ENCODE measurements at places on chromosomes 12 and 14.

DNA sequence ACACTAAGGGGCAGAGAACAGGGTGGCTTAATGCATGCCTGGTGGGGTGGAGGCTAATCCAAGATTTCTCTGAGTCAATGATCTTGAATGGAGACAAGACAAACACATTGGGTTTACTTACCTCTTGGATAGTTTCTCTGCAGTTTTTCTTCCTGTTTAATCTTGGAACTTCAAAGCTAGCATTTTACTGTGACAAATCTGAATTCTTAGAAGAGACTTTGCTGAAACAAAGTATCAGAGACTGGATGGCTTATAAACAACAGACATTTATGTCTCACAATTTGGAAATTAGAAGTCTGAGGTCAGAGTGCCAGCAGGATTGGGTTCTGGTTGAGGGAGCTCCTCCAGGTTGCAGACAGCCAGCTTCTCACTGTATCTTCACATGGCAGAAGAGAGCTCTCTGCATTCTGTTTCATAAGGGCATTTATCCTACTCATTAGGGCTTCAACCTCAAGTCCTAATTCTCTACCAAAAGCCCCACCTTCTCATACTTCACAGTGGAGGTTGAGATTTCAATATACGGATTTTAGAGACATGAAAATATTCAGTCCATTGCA, 921.8 kb downstream of the VRK1 start:
- no peak for DNase-seq

DNA sequence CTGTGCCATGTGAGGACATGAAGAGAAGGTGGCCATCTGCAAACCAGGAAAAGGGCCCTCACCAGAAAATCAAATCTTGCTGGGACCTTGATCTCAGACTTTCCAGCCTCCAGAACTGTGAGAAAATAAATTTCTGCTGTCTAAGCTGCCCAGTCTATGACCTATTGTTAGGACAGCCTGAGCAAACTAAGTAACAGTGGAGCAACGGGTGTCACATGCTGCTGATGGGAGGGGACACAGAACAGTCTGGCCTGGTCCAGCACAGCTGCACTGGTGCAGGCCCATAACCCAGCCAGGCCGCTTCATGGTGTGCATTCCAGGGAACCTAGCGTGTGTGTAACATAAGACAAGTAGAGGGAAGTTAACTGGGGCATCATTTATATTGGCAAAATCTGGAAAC, 42.1 kb downstream of the GRIP1 start:
- no peak for DNase-seq

DNA sequence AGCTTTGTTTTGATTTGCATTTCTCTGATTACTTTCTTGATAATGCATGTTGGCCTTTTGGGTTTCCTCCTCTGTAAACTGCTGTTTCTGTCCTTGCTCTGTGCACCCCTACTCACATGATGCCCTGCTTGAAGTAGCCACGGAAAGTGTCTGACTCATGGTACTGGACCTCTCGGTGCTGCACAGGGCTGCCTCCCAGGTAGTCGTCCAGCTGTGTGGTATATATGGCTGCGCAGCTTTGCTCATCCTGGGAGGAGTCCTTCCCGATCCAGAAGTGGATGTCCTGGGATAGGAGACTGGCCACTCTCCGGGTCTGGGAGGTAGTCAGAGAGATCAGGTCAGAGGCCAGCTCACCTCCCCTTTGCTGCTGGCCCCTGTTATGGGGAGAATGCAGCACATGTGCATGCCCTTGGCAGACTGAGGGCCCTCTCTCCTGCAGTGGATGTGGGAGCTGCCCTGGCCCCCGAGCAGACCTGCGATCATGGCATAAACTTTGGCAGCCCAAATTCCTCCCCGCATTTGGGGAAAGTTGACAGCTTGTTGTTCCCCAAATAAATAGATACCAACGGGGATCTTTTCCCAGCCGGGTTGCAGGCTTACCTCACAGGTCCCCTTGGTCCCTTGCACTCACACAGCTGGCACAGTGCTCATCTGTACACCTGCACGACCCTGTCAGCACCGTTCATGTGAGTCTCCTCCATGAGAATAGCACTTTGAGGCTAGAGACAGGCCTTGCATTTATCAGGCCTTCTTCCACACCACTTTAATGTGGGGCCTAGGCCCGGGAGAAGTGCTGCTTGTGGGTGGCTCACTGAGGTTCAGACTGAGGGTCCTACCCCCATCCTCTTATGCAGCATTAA, 5.2 kb downstream of the AVIL start:
- DNase-seq = no peak

- DNase-seq = no peak
Measured at GRCh38 chr12:58801986-58802385, 118.3 kb downstream of the LRIG3 start.

DNA sequence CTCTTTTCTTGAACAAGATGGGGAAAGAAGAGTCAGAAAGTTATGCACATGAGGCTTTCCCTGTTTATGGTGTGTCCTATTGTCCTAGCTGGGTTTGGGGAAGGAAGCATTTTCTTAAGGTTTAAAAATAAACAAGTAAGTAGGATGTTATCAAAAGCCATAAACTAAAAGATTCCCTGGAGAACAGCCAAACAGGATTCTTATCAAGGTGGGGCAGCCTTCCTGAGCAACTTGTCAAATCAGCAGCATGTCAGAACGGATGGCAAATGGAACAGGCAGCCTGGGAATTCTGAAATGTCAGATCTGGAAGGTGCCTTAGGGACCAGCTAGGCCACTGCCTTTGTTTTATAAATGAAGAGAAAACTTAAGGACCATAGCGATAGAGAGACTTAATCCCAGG, 152.2 kb upstream of the RGS6 start:
- no peak for DNase-seq

DNA sequence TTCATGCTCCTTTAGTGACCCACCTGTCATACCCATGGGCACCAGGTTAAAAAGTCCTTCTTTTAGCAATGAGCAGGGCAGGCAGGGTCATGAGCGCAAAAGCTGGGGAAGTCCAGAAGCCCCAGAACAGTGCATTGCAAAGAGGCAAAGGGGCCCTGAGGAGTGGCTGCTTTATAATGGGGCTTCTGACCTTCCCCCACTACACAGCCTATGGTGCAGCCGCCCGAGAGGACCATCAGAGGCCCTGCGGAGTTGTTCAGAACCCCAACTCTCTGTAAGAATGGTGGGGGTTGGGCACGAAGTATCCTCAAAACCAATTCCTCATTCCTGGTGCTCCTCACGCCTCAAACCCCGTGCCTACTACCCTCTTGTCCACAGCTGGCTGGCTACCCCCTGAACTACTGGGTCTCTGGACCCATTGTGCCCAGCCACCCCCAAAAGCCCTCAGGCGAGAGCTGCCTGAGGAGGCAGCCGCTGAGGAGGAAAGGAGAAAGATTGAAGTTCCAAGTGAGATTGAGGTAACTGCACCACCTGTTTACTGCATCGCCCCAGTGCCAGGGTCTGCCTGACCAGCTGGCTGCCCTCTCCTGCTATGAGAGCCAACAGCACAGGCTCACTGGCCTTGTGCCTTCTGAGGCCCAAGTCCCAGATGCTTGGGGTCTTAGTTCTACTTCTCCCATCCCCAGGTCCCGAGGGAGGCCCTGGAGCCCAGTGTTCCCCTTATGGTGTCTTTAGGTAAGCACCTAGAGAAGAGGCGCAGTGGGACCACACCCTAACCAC, 6.7 kb downstream of the REC8 start:
- no peak for DNase-seq

- DNase-seq = no peak
Measured at GRCh38 chr14:67512463-67513310, 20.4 kb upstream of the PLEKHH1 start.

DNA sequence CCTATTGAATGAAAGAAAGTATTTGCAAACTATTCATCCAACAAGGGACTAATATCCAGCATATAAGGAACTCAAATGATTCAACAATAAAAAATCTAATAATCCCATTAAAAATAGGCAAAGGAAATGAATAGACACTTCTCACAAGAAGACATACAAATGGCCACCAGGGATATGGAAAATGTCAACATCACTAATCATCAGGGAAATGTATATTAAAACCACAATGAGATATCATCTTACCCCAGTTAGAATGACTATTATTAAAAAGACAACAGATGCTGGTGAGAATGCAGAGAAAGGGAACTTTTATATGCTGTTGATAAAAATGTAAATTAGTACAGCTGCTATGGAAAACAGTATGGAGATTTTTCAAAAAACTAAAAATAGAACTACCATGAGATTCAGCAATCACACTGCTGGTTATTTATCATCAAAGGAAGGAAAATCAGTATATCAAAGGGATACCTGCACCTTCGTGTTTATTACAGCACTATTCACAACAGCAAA, 89.3 kb downstream of the GARIN6 start:
- DNase-seq = no peak

DNA sequence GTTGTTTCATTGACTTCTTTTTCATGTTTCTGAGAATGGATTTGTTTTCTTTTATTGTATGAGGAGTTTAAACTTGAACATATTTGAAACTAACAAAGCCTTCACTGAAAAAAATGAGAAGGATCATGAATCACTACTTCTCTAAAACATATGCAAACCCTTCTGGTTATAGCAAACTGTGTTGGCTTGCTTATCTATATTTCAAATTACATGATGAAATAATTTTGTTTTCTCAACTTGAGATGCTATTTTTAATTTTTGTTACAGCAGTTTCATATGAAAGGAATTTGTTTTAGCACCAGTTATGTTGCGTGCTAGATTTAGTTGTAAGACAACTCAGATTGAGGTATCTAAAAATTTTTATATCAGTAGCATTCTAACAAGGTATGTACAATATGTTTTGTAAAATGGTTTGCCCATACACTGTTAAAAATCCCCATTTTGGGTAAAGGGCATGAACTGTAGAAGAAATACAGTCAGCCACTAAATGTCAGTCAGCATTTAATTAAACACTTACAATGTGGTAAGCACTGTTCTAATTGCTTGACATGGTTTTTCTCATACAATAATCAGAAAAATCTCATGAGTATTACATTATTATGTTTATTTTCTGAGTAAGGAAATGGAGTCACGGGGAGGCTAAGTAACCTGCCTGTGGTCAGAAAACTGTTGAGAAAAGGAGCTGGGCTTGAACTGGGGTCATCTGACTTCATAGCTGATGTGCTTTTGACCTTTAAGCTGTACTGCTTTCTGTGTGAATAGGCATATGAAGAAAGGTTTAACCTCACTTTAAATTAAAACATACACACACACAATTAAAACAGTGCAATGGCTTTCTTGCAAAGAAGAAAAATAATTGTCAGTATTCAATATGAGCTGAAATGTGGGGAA, 105.7 kb downstream of the PLEKHA5 start:
- no peak for DNase-seq

DNA sequence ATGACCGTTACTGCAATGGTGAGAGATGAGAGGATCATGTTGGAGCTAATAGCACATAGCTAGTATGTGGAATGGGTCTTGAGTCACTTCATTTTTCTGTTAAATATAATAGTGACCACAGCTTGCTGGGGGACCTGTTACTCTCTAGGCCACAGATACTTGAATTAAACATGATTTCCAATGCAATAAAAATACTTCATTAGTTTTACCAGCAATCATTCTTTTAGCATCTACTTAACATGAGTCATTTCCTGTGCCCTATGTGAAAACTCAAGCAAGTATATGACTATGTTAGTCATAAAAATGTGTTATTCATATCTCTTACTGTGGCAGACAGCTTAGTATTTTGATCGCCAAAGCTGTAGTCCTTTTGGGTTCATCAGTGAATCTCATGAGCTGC, 798.8 kb downstream of the SLC16A7 start:
- DNase-seq = peak; percentile 39

DNA sequence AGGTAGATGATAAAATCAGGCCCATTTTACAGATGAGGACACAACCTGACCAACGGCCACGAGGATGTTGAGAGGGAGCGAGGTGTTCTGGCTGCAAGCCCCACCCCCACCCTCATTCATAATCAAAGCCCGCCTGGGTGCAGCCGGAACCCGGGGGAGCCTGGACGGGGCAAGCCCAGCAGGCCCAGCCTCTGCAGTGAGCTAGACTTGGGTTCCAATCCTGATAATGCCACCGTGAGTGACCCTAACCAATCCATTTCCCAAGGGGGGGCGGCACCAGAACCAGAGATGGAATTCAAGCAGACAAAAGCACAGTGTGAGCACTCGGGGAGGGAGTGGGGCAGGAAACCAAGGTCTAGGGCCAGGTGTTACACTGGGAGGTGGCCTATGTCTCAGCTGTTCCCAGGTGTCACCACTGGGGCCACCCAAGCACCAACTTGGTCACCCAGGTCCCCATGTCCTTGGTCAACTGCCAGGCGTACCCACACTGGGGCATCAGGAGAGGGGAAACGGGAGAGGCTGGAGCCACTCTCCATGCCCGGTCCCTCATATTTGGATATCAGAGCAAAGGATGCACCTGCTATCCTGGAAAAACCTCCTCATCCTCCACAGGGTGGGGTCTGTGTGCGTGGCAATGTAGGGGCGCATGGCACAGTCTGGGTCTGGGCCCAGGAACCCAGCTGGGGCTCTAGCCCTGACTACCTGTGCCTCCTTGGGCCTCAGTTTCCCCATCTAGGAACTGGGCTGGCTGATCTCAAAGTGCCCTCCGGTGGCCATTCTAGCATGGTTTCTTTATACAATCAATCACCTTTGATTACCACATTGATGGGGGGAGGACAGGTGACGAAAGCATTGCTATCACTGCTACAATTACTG, 58.4 kb downstream of the FAM222A start:
- no peak for DNase-seq

- no peak for DNase-seq
Measured at GRCh38 chr12:79451365-79451764, 239.4 kb downstream of the PAWR start.

DNA sequence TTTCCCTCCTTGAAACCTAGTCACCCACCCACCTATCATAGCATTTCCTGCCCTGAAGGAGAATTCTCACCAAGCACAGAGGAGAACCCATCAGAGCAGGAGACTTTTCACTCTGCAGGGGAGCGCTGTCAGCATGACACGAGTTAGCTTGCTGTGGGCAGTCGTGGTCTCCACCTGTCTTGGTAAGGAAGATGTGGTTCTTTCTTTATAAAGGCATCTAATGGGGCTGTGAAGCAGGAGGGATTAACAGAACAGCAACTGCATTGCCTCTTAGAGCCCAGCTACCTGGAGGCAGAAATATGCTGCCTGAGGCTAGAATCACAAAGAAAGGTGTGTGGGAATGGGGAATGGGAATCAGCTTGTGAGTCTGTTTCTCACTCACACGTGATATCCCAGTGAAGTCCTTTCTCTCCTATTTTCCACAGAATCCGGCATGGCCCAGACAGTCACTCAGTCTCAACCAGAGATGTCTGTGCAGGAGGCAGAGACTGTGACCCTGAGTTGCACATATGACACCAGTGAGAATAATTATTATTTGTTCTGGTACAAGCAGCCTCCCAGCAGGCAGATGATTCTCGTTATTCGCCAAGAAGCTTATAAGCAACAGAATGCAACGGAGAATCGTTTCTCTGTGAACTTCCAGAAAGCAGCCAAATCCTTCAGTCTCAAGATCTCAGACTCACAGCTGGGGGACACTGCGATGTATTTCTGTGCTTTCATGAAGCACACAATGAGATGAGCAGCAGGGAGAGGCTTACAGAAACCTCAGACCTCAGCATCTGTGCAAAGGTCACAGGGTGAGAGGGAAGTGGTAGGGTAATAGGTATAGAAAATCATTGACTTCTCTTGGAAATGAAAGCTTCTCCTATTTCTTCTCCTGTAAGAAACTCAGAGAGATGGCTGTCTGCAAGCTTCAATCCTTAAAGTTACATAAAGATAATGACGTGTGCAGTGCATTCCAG, 316.9 kb downstream of the DAD1 start:
- DNase-seq = no peak

Data from HT-29 (cell line).